Right kidney (tissue), 9 donors: ENCODE measurements at places on chromosomes 11 and 22.

GRCh38 chr11:38788561-38788960, 2190.5 kb upstream of the RAG2 start:
- no peak for DNase-seq

DNA sequence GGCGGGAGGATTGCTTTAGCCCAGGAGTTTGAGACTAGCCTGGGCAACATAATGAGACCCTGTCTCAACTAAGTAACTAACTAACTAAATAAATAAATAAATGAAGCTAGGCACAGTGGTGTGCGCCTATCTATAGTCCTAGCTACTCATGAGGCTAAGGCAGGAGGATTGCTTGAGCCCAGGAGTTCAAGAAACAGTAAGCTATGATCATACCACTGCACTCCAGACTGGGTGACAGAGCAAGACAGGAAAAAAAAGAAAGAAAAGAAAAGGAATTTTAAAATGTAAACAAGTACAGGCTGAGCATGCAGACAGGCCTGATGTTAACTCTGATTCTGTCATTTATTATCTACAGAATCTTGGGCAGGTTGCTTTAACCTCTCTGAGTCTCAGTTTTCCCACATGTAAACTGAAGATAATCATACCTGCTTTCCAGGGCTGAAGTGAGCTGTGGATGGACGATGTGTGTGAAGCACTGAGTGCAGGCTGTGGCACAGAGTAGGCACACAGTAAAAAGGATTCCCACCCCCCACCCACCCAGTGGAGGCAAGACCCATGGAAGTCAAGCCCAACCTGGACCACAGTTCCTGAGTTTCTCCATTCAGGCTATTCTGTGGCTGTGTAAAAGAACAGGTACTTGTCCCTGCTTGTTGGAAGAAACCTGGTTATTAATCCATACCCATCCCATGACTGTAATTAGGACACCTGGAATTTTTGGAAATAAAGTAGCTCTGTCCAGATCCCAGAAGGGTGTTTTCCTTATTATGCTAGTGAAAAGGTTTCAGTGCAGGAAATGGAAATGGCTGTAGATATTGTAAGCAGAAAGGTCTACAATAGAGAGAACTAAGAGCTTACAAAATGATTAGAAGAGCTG, 18.7 kb upstream of the SCUBE2 start:
- DNase-seq = no peak

- no peak for DNase-seq
Measured at GRCh38 chr11:46693597-46694012, 6.8 kb downstream of the ARHGAP1 start.

DNA sequence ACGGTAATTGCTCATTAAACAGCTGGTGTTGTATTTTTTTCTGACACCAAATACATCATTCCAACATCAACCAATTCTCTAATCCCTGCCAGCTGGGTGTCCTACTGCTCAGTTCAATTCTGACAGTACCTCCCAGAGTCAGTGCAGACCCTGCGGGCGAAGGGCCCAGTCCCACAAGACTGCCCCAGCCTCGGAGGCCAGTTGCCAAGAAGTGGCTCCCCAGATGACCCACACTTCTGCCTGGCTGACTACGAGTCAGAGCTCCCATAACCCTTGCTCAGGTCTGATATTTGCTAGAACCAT, 147.2 kb downstream of the CTTN start:
- no peak for DNase-seq

GRCh38 chr11:122075016-122075415, 41.0 kb downstream of the BLID start:
- DNase-seq = no peak

DNA sequence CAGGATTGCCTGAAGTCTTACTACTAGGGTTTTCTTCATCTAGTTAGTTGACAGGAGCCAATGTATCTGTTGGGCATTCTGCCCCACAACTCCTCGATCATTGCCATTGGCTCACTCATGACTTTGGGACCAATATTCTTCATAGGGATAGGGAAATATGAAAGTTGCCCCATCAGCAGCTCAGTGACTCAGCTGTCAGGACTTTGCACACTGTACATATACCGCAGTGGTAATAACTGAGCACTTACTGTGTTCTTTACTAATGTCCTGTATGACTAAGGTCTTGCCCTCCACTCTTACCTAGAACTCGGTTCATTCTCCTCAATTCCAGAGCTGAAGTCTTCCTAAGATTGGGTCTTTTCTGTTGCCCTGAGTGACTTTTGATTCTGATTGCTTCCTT, 46.8 kb upstream of the PGR start:
- no peak for DNase-seq

GRCh38 chr11:118768690-118769089, 22.3 kb downstream of the DDX6 start:
- no peak for DNase-seq

GRCh38 chr11:63879598-63880402, 37.2 kb downstream of the RCOR2 start:
- no peak for DNase-seq

- DNase-seq = no peak
Measured at GRCh38 chr11:78925387-78925786, 350.7 kb upstream of the NARS2 start.

DNA sequence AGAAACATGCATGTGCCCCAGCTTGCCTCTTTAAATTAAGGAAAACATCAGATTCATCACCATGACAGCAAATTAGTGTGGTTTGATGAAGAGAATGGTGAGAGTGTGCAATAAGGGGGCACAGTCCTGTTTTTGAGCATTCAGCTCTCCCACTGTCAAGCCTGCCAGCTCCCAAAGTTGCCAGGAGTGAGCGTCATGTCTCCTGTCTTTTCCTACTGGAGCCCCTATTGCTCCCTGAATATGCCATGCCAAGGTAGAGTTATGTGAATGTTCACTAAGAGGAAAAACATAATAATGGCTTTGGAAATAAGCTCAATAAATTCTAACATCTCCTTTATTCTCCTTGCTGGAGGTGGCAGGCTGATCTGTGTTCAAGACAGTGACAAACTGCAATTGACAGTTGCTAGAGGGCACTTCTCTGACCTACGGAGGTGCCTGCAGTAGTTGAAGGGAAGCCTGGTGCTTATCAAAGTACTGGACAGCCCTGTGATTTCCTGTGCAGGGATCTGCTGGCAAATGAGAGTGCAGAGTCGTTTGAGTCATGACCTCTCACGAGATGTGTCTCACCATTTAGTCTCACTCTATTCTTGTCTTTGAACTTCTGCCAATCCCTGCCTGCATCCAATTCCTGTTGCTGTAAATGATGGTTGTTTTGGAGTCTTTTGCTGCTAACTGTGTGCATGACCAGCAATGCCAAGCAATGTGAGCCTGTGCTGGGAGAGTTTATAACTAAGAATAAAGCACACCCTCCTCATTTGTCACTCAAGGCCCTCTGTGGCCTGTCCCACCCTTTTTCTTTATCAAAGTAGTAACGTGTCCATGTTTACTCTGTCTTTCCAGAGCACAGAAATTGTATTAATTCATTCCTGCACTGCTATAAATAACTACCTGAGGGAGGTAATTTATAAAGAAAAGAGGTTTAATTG, 34.8 kb downstream of the MRGPRX2 start:
- DNase-seq = no peak

DNA sequence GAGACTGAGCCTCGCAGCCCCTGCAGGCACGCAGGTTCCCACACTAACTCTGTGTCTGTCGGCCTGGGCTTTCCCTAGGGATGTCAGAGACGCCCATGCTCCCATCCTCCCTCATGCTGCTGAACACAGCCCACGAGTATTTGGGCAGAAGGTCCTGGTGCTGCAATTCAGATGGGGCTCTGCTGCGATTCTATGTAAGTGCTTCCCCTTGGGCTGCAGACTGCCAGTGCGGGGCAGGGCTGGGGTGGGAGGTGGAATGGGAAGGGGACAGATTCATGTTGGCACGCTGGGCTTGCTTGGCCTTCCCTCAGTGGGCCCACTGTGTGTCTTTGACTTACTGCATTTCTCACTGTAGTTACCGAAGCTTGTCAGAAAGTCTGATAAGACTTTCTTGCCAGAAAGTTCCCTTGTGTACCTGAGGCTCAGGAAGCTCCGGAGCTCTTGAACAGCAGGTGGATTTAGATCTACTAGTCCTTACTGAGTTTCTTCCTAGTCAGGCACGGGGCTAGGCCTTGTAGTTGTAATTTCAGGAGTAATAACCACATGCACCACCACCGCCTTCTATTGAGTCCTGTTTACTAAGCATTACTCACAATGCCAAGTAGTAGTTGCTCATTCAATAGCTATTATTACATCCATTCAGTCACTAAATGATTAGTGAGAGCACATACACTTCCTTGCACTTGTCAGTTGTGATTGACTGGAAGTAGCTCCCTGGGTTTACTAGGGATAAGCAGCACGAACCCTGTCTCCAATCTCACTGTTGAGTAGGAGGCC, 65.2 kb downstream of the CABIN1 start:
- no peak for DNase-seq

GRCh38 chr11:82557274-82557673, 176.4 kb downstream of the FAM181B start:
- no peak for DNase-seq

GRCh38 chr22:50684986-50685385, 12.4 kb downstream of the SHANK3 start:
- no peak for DNase-seq
